ENCODE measurements at places on chromosomes 5 and 9.
A peak's percentile ranks its signal among the peaks of the same experiment; 100 is the strongest.

- no peak for DNase-seq
These were observed 1926.3 kb upstream of the WWC1 start for GRCh38 chr5:166365164-166365563.

DNA sequence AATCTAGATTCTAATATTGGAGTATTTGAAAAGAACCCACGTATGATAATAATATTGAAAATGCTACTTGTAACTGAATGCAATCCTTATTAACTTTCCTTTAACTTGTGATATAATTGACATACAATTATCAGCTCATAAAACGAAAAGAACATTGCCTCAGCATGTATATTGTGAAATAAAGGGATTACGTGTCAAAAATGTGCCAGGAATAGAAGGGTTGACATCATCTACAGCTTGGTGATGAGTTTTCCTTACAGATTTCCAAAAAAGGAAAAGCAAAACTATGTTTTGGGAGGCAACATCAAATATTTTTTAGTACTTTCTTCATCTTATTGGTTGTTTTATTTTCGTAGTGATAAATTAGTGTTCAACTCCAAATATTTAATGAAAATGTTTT is 266.0 kb upstream of the PTGER4 start:
- no peak for DNase-seq

- DNase-seq = no peak
These were observed 115.6 kb upstream of the RETREG1 start for GRCh38 chr5:16732356-16732755.

GRCh38 chr5:172775326-172776234 is 4.6 kb upstream of the DUSP1 start:
- no peak for DNase-seq

- DNase-seq = no peak
These were observed 59.8 kb upstream of the RFX3 start for GRCh38 chr9:3585606-3586005.

- no peak for DNase-seq
These were observed 181.2 kb downstream of the PIK3R1 start for GRCh38 chr5:68396722-68397121.

DNA sequence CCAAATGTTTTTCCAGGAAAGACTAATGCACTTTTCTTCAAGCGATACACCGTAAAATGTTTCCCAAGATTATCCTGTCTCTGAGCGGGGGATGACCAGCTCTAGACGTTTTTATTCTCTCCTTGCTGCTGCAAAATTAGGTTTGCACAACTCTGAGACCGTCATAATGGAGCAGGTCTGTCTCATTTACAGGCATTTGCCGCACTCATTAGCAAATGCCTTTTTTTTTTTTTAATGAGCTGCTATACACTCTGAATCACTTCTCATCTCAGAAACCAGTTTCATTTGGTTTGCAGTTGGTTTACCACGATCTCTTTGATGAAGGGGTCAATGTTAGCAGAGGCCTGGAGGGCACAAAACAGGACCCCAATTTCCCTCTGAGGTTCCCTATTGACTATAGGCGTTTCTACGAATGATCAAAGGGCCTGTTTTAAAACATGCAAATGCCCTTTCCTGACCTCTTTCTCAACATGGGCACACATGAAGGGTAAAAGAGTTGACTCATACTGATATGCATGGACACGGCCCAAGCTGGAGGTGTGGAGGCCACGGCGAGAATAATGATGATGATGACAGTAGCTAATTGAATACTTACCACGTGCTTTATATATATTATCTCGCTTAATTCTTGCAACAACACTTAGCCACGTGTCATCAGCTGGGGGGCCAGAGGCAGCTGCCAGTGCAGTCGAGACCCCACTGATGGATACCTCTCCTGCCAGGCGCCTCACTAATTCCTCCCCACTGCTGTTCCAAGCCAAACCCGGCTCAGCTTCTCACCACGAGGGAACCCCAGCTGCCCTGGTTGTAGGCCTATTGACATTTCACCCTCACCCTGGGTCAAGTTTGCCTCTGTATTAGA is 89.9 kb upstream of the PTCH1 start:
- DNase-seq = peak; percentile 78

DNA sequence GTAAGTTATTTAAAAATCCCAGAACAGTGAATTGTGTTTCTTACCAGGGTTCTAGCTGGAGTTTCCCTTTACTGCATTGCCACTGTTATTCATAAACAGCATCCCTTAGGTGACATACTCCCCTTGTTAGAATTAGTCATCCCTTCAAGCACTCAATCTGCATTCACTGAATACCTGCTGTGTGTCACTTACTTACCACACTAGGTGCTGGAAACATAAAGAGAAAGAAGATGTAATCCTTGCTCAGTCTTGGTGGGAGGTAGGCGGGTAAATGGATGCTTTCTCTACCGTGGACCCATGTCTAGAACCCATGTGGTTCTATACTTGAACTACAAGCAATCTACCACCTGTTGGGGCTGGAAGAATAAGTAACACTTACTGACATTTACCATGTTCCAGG is 371.6 kb downstream of the KDM4C start:
- DNase-seq = no peak

- no peak for DNase-seq
These were observed 93.5 kb upstream of the ATG10 start for GRCh38 chr5:81878333-81878732.

DNA sequence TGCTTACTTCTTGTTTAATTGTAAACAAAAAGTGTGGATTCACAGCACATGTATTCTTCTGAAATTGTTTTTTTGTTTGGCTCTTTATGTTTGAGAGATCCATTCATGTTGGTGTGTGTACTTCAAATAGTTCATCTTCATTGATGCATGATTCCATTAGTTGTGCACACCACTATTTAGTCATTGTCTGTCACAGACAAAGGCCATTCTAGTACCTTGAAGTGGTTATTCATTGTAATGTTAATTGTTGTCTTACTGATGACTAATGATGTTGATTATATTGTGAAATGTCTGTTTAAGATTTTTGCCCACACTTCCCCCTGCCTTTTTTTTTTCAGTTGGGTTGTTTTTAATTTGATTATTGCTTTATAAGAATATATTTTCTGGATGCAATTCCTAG is 391.3 kb downstream of the DIRAS2 start:
- no peak for DNase-seq

- DNase-seq = no peak
These were observed 8.3 kb upstream of the LCN1 start for GRCh38 chr9:135512904-135513303.

DNA sequence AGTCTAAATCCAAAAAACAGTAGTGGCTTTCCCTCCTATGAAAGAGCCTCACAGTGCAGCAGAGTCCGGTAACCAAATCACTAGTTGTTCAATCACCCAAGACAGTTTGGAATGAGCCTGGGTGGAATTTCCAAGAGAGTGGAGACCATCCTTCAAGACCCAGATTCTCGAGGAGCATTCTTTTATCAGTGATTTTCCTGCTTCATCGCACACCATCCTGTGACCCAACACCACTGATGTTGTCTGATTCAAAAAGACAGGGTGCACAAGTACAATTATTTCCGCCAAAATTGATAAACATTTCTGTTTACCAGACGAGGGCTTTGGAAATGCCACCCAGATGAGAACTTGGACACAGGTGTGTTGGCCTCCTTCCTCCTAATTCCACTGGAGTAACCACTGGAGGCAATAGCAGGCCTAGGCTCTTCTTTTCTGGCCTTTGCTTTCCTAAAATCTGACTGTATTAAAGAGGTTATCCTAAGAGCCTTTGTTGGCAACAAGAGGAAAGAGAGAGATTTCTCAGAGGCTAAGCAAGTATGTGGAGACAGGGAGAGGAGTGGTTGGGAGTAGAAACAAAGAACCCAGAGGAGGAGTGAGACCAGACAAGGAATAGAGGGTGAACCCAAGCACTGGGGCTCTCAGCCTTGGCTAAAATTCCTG is 56.3 kb upstream of the S1PR3 start:
- peak; percentile 39 for DNase-seq

GRCh38 chr9:128081056-128081455 is 13.0 kb downstream of the SLC25A25 start:
- DNase-seq = no peak

DNA sequence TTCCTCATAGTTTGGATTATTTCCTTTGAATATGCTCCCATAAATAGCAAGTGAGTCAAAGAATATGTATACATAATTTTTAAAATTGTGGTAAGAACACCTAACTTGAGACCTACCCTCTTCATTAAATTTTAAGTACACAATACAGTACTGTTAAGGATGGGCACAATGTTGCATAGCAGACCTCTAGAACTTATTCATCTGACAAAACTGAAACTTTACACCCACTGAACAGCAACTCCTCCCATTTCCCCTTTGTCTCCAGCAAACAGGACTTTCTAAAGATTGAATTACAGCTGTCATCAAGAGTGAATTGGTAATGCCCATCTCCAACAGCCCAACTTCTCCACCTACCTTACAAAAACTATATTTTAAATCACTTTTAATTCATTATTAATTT is 388.9 kb downstream of the HTR1A start:
- DNase-seq = no peak

DNA sequence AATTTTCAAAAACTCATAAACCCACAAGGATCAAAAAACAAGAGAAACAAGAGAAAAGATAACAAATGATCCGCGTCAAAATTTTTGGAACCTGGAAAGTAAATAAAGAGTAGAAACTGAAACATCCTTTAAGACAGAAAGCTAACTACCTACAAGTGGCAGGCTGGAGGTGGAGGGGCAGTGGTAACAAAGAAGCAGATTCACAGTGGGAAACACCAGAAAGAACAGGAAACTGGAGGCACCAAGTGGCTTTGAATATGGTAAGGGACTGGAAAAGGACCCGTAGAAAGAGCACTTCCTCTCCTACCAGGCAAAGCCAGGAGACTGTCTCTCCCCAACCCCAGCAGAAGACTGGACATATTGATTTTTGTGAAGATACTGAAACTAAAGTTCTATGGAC is 100.6 kb upstream of the TARS1 start:
- no peak for DNase-seq

DNA sequence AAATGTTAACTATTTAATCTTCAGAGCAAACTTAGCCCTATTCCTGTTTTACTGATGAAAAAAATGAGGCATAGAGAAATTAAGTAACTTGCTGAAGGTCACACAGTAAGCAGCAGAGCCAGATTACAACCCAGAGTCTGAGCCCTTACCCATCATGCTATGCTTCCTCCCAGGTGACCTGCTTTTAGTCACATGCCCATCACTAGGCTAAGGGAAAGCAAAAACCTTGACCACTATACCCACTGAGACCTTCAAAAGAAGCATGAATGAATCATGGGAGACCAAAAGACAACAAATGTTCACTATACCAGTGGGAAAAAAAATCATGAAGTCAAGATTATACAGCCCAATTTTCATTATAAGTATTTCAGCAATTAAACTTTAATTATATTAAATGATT is 5.3 kb upstream of the HAUS6 start:
- no peak for DNase-seq
